T-helper 17 cell (primary cell): ENCODE measurements at places on chromosomes 12 and 14. TPM values are rescaled to one million over a fixed set of nuclear protein-coding genes. Genes with fewer than 3 reads are reported as not detected.

DNA sequence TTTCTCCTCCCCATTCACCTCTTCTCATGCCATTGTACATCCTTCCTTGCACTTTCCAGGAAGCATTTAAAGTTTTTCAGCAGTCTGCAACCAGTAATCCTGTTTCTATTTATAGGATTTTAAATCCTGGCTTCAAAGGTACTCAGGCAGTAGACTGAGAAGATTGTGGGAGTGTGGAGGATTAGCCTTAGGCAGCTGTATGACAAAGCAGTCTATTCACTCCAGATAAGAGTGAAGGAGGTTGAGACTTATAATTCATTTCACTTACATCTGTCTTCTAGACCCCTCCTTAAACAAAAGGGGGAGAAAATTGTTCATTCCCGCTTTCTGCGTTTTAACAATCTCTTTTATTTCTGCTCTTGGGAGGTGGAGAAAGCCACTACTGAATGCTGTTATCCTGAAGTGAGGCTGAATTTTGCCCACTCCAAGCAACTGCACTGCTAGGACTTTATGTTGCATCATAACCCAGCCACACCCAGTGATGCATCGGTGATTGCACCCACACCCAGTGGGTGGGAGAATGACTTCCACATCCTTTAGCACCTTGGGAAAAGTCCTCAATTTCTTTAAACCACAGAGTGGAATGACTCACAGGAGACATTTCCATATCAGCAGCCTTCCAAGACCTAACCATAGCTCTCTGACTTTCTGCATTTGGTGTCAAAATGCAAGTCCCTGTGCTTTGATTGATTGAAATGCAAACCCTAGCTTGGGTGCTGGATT lies 382.5 kb upstream of the ATP2B1 start:
- H3K27ac ChIP-seq = peak overlapping the region; percentile 16
- H3K4me3 ChIP-seq = no peak overlapping the region
- peaks cover 6% of the 10 kb centered on the region for H3K4me1 ChIP-seq
- no peaks in the 10 kb centered on the region for H3K36me3 ChIP-seq

GRCh38 chr14:21868442-21869046 lies 194.9 kb upstream of the OR4E1 start:
- no peak for DNase-seq
- H3K27me3 ChIP-seq = peaks cover 5% of the 10 kb centered on the region
- peaks cover 4% of the 10 kb centered on the region for H3K36me3 ChIP-seq
- peak overlapping the region; percentile 80 for H3K4me3 ChIP-seq

GRCh38 chr12:47033081-47033480 lies 46.3 kb upstream of the PCED1B start:
- H3K4me1 ChIP-seq = peaks cover 14% of the 10 kb centered on the region
- DNase-seq = no peak
- H3K36me3 ChIP-seq = no peaks in the 10 kb centered on the region
- H3K4me3 ChIP-seq = peak overlapping the region; percentile 12

PIANP gene
- total RNA-seq = 1.3 TPM
